NCI-H2171 (cell line): ENCODE measurements at places on chromosomes 13 and 19.

DNA sequence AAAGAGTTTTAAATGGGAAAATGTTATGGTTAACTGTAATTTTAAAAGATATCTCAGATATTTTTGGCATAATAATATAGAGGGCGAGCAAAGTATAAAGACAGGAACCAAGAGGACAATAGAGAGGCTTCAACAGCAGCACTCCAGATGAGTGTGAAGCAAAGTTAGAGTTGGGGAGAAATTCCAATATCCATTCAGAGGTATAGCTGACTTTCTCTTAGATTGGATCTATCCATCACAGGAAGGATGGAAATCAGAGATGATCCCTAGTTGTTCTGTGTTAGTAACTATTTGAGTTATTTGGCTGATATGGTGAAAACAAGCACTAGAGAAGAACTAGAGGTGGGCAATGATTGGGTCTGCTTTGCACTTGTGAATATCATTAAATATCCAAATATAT lies 786.0 kb upstream of the KLHL1 start:
- DNase-seq = no peak

- no peak for DNase-seq
Measured at GRCh38 chr13:46515803-46516202, 37.2 kb upstream of the LRCH1 start.

GRCh38 chr13:95155504-95155903 lies 145.7 kb downstream of the ABCC4 start:
- no peak for DNase-seq

DNA sequence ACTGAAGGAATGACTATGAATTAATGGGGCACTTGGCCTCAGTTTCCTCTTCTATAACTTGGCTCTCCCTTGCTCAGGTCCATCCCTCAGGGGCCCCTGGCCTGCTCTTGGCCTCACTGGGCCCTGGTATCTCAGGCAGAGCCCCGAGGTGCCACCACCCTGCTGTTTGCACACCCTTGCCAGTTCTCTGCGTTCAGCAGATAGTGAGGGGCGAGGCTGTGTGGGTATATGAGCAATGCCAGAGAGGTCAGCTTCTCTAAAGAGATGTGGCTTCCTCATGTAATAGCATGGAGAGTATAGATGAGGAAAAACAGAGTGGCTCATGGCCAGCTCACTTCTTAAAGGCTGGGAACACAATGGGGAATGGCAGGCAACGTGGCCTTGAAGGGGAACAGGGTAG lies 76.1 kb downstream of the CYSLTR2 start:
- DNase-seq = no peak

DNA sequence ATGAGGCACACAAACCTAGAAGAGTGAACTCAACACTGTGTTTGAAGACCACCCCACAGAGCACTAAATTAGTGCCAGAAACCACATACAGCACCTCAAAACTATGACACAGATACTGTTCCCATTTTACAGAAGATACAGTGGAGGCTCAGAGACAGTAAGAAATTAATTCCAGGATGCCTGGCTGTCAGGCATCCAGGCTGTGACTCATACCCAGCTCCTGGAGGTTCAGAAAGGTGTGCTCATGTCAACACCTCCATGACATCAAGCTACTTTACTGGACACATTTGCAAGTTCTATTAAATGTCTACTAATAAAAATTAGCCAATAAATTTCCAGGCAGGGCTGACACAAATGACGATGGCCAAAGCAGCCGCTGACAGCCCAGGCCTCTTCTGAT lies 176.3 kb downstream of the ABCC4 start:
- DNase-seq = no peak

DNA sequence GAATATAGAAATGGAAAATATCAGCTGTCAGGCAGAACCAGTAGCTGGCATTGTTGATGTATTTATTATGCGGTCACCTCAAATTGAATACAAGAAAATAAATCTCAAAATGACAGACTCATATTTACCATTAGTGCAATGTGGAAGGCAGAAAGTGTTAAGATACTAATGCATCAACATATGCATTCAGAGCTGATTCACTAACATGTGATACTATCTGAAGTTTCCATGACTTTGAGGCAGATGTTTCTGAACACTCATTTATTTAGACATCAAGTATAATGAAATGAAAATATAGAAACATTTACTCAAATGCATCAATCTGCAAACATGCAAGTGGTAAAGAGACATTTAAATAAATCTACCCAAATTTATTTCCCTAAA lies 474.2 kb upstream of the SLC10A2 start:
- DNase-seq = no peak

DNA sequence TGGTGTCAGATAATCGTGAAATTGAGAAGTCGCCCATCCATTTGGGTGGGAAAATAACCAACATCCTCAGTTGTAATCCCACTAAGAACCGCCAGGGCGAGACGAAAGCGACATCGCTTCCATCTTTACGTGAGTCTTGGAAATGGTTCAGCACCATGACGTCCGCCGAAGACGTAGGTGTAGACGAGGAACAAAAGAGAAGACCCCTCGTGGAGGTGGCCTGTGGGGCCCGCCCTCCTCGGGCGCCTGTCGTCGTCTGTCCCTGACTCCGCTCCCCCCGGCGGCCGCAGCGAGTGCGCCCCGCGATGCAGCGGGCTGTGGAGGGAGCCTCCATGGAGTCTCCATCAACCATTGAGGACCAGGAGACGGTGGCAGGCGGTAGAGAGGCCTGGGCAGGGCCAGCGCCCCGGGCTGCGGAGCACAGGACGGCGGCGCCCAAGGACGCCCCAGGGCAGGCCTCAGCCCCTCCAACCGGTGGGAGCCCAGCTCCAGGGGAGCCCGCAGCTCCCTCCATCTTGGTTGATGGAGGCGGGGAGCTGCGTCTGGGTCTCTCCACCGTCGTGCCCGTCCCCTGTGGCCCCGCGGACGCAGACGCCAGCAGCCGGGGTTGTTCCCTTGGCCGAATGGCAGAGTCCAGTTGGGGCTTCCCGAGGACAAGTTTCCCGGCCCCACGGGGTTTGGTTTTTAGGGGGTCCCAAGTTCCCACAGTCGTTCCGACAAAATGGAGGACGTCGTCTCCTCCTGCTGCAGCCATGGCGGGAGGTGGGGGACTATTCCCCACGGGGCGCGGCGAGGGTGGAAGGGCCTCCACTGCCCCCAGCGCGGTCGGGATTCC lies 990 bp upstream of the ZMYM2 start:
- peak; percentile 66 for DNase-seq

GRCh38 chr13:59633290-59633689 lies 530.4 kb downstream of the DIAPH3 start:
- DNase-seq = no peak

DNA sequence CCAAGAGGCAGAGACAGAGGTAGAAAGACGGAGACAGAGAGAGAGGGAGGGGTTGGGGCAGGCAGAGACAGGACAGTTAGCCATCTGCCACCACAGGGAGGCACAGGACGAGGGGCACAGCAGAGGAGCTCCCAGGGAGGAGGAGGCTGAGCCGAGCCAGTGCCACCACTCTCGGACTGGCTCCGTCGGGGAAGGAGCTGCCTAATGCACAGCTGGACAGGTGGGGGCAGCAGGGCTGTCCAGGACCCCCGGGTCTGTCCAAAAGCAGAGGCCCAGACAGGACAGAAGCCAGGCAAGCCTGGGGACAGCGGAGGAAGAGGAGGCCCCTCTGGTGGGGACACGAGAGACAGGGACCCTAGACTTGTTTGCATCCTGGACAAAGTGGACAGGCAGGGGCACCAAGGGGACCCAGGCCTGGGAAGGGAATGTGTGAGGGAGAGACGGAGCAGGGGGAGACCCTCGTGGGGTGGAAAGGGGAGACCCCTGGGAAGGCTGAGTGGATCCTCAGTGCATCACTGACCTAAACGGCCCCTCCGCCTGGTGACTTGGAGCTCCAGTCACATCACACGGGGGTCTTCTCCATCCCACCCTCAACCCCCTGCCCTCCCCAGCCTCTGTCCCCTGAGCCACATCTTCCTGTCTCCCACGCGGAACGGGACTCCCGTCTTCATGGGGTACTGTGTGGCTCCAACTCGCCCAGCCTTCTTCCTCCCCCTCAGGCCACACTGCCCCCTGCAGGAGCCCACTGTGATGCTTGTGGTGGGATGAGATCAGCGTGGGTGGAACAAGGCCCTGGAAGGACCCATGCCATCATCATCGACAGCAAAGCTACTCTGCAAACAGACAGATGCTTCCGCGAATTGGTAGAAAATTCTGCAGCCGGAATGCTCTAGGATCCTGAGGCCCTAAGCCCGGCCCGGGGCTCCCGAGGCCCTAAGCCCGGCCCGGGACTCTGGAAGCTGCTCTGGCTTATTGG lies 915 bp downstream of the F10 start:
- DNase-seq = no peak

GRCh38 chr13:33401238-33401637 lies 115.7 kb upstream of the STARD13 start:
- DNase-seq = peak; percentile 5

- DNase-seq = no peak
Measured at GRCh38 chr19:48804496-48804895, 6.3 kb downstream of the BCAT2 start.

DNA sequence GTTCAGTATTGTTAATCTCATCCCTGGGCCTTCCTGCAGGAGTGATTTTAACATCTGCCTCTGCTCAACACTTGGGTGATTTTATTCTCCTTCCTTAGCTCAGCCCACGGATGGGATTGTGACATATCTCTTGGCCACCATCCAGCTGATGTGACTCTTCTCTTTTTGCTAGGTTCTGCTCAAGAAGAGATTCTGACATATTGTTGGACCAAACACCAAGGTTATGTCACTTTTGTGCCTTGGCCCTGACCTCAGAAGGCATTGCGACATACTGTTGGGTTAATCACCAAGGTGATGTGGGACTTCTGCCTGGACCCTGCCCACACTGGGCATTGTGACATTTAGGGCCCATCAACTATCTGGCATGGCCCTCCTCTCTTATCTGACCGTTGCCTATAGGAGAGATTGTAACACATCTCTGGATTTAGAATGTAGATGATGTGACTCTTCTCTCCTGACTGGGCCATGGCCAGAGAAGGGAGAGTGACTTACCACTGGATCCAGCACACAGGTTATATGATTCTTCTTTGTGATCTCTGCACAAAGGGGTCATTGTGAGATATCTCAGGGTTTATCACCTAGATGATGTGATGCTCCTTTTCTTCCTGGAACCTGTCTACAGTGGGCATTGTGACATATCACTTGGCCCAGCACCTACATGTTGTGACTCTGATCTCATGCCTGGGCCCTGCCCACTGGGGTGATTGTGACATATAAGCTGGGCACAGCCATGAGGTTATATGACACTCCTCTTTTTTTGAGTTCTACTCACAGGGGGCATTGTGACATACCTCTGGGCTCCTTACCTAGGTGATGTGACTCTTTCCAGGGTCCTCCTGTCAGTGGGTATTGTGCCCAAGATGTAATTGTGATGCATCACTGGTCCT lies 88.8 kb downstream of the ZNF429 start:
- DNase-seq = no peak

DNA sequence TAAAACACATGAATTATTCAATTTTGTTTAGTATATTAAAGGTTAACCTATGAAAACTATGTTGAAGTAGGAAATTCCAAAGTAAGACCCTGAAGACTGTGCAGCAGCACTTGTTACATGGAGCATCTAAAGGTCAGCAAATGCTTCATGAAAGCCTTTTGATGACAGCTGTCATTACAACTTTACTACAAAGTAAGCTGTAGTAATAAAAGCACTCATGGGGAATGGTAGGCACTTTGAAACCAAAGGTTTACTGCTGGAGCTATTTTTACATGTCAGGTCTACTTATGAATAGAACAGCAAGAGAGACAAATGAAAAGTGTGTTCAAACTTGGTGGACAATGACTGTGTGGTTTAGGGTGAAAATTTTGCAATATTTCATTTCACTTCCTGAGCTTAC lies 672.5 kb upstream of the PCDH20 start:
- no peak for DNase-seq

- no peak for DNase-seq
Measured at GRCh38 chr13:24253520-24254145, 55.7 kb upstream of the C1QTNF9 start.

- no peak for DNase-seq
Measured at GRCh38 chr13:94556041-94556440, 39.9 kb downstream of the TGDS start.
